ENCODE measurements at places on chromosomes 3 and 15.
A peak's percentile ranks its signal among the peaks of the same experiment; 100 is the strongest.

- DNase-seq, result no peak
Measured at GRCh38 chr3:37491776-37492175, 317.4 kb upstream of the LRRFIP2 start.

- no peak for DNase-seq
Measured at GRCh38 chr3:143822374-143822773, 25.9 kb downstream of the SLC9A9 start.

- no peak for DNase-seq
Measured at GRCh38 chr15:48630245-48630644, 15.3 kb downstream of the FBN1 start.

DNA sequence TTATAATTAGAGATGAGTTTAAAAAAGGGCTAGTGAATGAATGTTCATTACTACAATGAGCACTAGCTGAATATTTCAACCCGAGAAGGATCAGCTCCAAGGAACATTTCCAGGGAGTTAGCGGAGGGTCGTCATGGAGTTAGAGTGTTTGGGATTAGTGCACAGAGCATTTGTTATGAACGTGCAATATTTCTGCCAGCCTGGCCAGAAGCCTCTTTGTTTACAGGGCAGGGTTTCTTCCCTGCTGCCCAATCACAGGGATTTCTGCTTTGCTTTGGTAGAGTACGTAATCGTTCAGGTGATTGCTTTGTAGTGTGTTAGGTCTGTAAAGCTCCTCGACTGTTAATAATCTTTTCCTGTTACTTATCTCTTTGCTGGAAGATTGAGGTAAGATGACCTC is 5.9 kb downstream of the CGNL1 start:
- DNase-seq, result no peak

- no peak for DNase-seq
Measured at GRCh38 chr3:78941587-78941986, 826.2 kb downstream of the ROBO1 start.

DNA sequence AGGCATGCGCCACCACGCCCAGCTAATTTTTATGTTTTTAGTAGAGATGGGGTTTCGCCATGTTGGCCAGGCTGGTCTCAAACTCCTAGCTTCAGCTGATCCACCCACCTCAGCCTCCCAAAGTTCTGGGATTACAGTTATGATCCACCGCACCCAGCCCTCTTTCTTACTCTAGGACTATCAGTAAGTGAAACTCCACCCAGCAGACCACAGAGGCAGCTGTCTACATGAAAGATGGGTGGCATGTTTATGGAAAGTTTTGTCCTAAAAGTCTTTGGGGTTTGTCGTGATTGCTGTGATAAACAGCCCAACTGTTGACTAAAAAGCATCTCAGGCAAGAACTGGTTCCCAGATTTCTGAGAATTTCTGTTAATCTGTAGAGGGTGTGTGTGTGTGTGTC is 10.9 kb downstream of the ARL6IP5 start:
- DNase-seq, result peak; percentile 55

- DNase-seq, result no peak
Measured at GRCh38 chr3:147616998-147617619, 207.9 kb downstream of the ZIC1 start.

DNA sequence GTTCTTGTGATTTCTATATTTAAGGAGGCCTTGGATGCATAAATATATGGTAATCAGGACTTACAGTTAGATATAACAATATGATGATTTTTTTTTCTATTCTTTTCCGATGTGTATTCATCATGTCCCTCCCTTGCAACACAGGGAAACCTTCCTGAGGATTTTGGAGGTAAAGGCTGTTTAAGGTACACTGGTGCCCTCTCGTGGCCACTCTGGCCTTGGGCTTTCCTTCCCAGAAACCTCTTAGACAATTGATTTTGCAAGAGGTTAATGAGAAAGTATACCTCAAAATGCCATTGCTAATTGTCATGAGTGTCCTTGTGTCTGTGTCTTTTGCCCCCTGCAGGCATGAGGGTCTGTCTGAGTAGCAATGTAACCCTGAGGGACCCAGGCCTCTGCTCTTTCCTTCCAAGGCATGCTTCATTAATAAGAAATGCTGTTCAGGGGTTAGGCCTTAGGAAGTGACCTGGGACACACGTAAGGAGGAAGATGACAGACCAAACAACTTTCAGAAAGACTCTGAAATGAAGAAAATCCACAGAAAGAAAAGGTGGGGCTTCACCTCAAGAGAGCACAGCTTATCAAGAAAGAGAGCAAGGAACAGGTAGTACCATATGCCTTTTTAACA is 70.3 kb upstream of the PPP2R3A start:
- DNase-seq, result peak; percentile 57

GRCh38 chr3:69747511-69748258 is 8.4 kb downstream of the MITF start:
- no peak for DNase-seq

DNA sequence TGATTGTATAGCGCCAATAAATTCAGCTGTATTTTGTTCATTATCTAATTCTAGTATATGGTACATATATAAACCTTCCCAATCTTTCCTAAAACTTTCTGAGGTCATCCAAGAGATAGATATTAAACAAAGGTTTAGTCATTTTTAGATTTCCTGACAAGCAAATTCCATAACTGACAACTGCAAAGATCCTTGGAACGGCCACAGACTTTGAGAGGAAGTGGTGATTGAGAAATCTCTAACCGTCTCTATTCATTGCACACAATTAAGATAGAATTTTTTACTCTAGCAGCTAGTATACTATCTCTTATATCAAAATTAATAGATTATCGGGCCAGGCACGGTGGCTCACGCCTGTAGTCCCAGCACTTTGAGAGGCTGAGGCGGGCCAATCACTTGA is 4.7 kb downstream of the CSNK1G1 start:
- no peak for DNase-seq

DNA sequence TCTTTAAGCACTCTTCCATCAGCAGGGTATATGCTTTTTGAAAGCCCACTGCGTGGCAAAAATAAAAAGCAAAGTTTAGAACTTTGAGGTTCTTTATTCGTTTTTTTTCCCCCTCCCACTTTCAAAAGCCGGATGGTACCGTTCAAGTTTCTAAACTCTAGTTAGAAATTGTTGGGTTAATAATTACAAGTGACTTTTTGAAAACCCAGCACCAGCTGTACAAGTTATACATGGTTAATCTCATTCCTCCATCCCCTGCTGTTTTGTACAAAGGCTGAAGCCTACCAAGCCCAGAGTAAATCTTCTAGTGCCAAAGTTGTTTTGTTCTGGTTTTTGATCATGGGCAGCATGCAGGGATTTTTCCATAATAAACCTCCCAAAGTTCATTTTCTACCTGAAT is 48.6 kb downstream of the WDR72 start:
- no peak for DNase-seq

DNA sequence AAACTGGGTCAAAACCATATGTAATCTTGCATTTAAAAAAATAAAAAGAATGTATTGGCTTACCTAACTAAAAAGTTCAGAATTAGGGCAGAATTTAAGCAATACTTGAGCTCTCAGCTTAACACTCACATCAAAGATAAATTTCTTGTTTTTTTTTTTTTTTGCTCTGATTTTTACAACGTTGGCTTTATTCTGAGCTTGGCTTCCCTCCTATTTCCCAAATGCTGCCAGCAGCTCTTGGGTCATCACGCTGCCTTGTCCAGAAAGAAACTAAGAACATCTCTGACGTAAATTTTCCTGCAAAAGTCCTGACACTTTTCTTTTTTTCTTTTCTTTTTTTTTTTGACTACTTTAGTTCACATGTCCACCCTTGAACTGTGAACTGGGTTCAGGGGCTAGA is 150.6 kb upstream of the TGFBR2 start:
- no peak for DNase-seq

DNA sequence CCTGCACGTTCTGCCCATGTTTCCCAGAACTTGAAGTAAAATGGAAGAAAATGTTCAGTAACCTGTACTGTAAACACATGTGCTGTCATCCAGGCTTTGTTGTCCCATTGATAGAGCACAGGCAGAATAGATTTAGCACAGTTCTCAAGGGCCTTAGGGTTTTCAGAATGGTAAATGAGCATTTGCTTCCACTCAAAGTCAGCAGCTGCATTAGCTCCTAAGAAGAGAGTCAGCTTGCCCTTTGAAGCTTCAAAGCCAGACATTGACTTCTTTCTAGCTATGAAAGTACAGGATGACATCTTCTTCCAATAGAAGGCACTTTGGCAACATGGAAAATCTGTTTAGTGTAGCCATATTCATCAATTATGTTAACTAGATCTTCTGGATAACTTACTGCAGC is 76.2 kb upstream of the TMEM108 start:
- DNase-seq, result no peak

DNA sequence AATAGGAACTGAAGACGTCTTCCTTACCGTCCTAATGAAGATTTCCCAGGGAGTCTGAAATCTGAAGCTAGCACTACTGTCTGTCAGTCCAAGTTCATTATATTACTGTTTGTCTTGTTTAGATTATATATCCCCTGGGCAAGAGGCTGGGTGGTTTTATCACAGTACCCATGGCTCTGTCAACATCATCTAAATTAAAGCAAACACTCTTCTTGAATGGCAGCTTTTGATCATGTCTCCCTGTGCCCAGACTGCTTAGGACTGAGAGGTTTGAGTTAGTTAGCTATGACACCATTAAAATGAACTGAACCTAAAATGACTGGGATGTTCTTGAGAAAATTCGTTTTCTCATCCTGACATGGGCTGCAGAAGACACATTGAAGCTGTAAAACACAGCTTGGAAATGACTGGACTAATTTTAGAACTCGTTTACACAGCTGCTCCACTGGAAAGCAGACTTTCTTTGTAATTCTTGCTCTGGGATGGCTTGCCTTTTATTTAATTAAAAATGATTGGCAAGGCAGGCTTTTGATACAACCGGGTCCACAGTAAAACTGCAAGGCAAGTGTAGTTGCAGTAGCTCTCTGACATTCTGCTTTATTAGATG is 243.5 kb downstream of the MFSD1 start:
- DNase-seq, result no peak

DNA sequence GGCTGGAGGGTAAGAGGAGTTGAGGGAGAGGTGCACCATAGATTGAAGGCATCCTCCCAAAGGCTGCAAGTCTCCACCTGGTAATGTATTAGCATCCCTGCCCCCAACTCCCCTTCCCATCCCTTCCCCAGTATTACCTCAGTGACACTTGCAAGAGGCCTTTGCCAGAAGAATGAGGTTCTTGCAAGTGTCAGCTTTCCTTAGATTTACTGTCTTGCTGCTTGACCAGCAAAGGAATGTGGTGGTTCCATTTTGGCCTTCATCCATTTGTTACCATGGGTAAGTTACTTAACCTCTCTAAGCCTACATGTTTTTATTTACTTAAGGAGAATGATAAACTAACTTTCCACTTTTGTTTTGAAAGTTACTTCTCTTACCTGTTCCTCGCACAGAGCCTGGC is 108.9 kb downstream of the LRTM1 start:
- no peak for DNase-seq

DNA sequence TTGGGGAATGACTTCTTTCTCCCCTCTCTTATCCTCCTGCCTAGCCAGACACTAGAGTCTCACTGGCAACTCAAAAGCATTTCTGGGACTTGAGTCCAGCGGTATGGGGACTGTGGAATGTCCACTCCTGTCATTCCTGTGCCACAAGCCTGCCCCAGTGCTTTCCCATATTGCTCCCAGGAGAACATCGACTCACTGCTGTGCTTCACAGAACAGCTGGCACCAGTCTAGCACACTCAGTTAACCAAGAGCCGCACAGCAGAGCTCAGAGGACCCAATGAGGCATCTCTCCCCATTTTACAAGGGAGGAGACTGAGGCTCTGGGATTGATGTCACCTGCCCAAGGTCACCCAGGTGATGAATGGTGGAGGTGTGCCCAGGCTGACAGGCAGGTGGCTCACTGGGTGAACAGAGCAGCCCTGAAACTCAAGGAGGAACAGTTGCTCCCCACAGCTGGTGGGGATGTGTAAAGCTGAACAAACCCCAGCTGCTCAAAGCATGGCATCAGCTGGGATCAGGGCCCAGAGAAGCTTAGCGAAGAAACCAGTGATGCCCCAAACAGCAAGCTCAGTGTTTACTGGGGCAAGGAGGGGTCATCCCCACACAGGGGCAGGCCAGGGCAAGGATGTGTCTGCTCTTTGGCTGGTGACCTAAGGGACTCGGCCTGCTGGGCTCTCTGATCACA is 35.4 kb upstream of the DUSP7 start:
- DNase-seq, result no peak

GRCh38 chr3:15797642-15798303 is at the start of gene ANKRD28:
ANKRD28 (minus strand) TSS chr3:15797979; CDS start chr3:15796521, 1,458 bp downstream.
- peak; percentile 81 for DNase-seq

- no peak for DNase-seq
Measured at GRCh38 chr3:99505200-99505599, 133.2 kb upstream of the COL8A1 start.

DNA sequence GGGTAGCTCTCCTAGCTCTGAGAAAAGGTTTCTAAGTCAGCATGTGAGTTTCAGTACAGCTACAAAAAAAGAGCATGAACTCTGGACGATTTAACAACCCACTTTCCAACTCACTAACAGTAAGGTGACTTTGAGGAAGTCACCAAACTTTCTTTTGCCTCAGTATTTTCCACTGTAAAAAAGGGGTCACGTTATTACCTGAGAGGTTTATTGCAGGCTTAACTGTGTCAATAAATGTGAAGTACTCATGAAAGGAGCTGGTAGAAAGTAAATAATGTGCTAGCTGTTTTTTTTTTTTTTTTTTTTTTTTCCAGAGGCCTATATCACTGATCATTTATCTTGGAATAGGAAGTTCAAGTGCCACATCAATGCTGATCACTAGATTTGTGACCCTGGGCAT is 89.3 kb downstream of the PLSCR2 start:
- DNase-seq, result no peak

- no peak for DNase-seq
Measured at GRCh38 chr15:81752974-81753373, 292.8 kb downstream of the MEX3B start.

GRCh38 chr3:31227131-31227562 is 305.6 kb upstream of the STT3B start:
- no peak for DNase-seq

- peak; percentile 68 for DNase-seq
Measured at GRCh38 chr3:187006864-187007630, 76.7 kb downstream of the ST6GAL1 start.

DNA sequence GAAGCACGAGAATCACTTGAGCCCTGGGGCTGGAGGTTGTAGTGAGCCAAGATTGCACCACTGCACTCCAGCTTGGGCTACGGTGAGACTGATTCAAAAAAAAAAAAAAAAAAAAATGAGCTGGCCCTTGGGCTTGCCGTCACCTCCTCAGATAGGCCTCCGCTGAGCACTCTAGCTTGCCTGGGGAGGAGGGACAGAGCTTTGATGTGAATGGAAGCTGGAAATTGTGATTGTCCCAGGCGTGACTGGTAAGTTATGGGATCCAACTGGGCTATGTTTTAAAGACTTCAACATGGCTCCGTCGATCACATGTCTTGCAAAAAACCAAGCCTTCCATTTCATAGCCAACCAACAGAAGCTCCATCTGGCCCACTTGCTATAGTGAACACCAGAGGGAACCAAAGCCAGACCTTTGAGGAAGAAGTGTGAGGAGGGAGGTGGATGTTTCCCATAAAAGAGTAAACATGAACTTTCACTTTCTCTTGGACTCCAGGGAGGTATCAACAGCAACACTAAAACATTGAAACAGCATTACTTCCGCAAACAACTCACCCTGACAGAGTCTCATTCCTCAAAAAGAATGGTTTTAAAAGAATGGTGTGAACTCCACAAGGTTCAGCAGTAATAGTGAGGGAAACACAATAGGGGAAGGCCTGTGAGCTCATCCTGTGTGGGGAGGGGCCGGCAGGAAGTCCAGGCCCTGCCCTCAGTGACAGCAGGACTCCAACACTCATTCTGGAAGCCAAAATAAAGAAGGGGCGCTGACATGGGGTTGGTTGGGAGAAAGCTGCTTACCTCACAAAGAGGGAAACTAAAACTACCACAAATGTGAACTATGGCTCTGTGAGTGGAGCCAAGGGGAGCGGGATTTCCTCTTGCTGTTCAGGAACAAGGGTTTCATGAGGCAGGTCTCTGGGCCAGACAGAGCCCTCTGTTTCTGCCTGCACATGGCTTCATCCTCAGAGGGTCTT is 59.2 kb upstream of the IL12A start:
- peak; percentile 8 for DNase-seq

Measured in activated CD4-positive, alpha-beta T cell treated with anti-CD3 and anti-CD28 coated beads, Interleukin-2, Interleukin-6, amounts not matched to agents 100 ng/mL and 50 ng/mL, durations not matched to agents 16 hours and 8 hours (primary cell).